CD4-positive, alpha-beta T cell treated with Interferon gamma for 1 hour (primary cell): ENCODE measurements at places on chromosomes 16 and 17.
A peak's percentile ranks its signal among the peaks of the same experiment; 100 is the strongest.

- no peak for DNase-seq
These were observed 212.6 kb downstream of the RBFOX1 start for GRCh38 chr16:7545251-7545650.

DNA sequence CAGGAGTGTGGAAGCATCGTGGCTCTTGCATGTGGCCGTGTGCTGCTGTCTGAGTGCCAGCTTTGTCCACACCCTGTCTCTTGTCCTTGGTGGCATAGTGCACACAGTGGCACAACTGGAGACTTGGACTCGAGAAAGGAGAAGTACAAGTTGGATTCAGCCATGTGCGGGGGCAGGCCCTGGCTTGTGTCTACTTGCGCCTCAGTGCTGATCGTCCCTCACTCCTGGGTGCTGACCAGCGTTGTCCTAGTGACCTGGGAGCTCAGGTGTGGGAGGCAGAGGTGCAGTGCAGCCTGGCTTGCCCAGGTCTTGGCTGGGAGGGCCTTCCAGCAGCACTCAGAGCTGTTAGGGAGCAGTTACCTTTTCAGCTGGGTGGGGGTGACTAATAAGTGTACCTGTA, 20.6 kb downstream of the MPRIP start:
- DNase-seq: no peak

DNA sequence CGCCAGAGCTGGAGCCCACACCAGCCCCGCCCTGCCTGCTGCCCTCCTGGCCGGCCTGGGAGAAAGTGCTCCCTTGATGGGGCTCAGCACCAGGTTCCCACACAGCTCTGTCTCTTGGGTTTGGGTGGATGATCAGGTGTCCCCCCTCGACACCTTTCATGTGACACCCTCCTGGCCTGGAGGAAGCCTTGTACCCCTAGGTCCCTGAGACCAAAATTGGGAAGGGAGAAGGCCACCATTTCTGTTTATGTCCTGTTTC, 19.4 kb upstream of the PLLP start:
- no peak for DNase-seq

DNA sequence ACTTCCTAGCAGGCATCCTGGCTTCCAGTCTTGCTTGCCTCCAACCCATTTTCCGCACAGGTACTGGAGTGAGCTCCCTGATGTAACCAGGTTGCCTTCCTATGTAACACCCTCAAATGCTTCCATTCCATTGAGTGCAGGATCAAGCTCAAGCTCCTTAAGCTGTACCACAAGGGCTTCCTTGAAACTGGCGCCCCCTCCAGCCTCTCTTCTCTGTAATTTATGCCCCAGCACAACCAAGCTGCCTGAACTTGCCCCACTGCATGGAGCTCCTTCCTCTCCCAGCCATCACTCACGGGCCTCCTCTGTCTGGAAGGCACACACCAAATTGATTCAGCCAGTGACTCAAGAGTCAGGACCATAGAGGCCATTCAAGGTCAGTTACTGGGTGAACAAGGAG, 234.8 kb upstream of the RPL38 start:
- DNase-seq: no peak

GRCh38 chr17:45873728-45874127, 20.6 kb upstream of the MAPT start:
- DNase-seq: no peak

DNA sequence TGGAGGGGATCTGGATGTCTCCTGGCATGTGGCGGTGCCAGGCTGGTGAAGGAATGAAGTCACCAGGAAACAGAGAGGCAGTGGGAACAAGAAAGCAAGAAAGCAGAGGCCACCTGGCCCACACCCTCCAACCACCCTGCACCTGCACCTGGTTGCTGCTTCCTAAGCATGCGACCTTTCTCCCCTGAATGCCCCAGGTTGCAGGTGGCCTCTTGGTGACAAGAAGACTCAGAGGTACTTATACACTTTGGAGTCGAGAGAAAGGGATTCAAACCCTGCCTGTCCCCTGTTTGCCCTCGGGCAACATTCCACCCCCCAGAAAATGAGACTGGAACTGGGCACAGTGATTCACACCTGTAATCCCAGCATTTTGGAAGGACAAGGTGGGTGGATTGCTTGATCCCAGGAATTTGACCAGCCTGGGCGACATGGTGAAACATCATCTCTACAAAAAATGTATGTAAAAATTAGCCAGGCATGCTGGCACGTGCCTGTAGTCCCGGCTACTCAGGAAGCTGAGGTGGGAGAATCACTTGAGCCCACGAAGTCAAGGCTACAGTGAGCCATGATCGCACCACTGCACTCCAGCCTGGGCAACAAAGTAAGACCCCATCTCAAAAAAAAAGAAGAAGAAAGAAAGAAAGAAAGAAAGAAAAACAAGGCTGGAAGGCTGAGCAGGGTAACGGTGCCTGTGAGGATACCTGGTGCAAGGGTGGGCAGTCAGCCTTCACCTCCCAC, 34.6 kb upstream of the TNRC6C start:
- no peak for DNase-seq

- no peak for DNase-seq
These were observed 571 bp downstream of the CAVIN1 start for GRCh38 chr17:42422412-42422957.

DNA sequence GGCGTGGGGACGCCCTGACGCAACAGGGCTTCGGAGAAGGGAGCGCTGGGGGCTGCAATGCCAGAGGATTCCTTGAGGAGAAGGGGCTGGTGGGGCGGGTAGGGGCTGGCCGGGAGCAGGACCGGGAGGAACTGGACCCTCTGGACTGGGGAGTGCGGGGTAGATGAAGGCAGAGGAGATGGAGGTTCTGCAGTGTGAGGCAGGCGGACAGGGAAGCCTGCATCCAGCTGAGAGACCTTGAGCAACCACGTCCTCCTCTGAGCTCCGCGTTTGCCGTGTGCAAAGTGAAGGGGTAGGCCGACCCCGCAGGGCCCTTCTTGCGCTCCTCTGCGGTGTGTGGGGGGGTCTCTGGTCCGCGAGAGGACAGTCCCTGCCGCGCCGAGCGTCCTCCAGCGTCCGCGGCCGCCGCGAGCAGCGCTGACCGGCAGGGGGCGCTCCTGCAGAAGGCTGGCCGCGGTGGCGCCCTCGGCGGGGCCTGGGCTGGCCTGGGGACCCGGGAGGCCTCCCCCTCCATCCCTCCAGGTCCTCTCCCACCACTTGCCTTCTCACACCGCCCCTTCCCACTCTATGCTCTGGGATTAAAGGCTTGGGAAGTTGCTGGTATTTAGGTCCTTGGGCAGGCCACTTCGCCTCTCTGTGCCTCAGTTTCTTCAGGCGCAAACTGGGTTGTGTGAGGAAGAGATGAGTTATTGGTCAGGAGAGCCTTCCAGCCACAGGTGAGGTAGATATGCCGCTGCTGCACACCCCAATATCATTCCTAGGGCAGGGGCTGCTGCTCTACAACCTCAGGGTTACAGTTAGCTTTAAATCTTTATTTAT, 9.6 kb upstream of the WNT9B start:
- DNase-seq: no peak

DNA sequence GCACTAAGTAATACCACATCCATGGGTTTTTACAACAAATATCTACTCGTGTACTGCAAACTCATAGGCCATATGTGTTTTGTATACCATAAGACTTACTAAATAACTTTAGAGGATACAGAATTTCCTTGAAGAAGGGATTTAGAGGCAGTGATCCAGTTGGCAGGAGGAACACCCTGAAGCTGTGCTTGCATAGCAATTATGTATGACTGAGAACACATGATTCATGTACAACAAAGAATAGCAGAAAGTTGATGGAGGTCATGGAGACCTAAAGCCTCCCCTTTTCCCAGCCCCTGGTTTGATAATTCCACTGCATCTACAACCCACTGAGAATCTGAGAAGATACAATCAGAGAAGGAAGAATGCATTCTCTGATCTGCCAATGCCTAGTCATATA, 83.8 kb upstream of the PMFBP1 start:
- no peak for DNase-seq

DNA sequence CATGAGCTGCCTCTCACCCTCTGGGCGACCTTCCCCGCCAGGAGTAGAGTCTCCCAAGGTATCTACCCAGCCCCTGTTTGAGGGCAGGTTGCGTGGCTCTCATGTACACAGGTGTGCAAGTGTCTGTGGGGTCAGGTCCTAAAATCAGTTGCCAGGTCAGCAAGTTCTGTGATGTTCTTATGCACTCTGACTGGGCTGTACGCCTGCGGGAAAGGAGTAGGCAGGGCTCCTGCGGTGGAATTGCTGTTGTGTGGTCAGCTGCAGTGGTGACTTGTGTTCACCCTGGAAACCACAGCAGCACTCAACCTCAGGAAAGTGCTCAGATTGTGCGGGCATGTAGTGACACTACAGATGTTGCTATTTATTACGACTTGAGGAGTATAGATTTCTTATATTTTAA, 19.4 kb downstream of the NARF start:
- DNase-seq: no peak

DNA sequence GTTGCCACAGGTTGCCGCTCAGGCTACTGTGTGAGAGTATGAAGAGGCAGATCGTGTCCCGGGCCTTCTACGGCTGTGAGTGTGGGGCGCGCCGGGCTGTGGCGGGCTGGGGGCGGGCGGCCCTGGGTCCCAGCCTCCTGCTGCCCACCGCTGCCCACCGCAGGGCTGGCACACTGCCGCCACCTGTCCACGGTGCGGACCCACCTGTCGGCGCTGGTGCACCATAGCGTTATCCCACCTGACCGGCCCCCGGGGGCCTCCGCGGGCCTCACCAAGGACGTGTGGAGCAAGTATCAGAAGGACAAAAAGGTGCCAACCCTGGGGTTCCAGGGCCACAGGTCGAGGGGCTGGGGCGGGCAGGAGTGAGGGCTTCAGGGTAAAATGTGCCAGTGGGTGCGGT, 28.7 kb downstream of the MNT start:
- no peak for DNase-seq

GRCh38 chr17:50212121-50212843, 10.9 kb upstream of the COL1A1 start:
- DNase-seq: no peak

DNA sequence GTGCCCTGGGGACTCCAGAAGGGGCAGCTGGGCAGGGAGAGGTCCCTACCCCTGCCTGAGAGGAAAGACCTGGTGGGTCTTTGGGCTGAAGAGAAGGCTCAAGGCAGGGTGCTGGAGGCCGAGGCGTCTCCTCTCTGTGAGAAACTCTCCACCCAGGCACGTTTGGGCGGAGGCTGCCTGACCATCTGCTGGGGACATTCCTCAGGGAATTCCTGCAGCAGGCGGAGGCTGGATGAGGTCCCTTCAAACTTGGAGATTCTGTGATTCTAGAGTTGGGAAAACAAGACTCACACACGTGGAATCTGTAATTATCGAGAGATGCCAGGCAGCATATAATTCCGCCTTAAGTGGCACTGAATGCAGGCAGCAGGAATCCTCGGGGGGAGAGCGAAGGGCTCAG, 21.1 kb upstream of the PHF12 start:
- no peak for DNase-seq

GRCh38 chr17:83053739-83054451, 25.5 kb upstream of the METRNL start:
- DNase-seq: peak; percentile 76

GRCh38 chr16:88920618-88921590, 54.4 kb upstream of the PABPN1L start:
- peak; percentile 39 for DNase-seq

GRCh38 chr17:72927146-72927545, 165.3 kb downstream of the SLC39A11 start:
- no peak for DNase-seq

- no peak for DNase-seq
These were observed 85.7 kb downstream of the NCOR1 start for GRCh38 chr17:16129441-16130205.

DNA sequence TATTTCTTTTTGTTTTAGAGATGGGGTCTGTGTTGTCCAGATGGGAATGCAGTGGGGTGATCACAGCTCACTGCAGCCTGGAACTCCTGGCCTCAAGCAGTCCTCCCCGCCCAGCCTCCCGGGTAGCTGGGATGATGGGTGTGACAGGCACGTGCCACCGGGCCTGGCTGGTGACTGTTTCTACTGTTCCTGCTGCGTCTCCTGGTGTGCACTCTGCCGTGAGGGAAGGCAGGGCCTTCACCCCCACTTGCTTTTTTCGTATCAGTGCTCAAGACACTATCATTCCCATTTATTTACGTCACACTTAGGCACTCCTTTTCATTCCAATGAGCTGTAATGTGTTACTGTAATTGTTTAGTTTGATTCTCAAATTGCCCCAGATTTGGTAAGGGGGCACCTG, 25.3 kb upstream of the PVALEF start:
- no peak for DNase-seq

DNA sequence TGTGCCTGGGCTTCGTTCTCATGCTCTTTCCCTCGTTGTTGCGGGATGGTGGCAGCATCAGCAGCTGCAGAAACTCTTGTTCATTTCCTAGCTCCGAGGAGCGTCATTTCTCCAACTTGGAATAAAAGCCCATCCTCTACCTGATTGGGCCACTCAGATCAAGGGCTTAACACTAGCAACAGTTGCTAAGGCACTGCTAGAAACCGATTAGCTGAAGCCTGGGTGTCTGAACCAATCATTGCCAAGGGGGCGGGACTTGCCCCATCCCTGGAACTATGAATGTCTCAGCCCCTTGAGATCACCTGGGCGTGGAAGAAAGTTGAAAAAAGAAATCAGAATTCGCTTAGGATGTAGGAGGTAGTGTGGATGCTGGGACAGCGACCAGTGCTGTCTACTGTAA, 145.3 kb downstream of the FOXL1 start:
- no peak for DNase-seq

DNA sequence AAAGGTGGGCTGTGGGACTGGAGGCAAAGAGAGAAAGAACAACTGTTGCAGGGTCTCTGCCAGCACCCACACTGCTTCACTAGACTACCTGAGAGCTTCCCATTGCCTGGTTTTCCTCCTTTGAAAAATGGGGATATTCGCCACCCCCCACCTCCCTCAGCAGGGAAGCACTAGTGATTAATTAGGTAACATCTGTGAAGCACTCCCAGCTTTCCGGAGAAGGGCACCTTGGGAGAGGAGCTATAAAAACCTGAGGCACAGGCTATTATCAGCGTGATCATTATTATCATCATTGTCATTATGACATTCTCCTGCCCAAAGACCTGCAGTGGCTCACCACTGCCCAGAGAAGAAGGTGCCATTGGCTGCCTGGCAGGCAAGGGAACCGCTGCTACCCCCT, 83.5 kb downstream of the XYLT1 start:
- no peak for DNase-seq

GRCh38 chr17:37446027-37446426, 39.3 kb downstream of the TADA2A start:
- no peak for DNase-seq

- no peak for DNase-seq
These were observed 146.1 kb upstream of the HSBP1 start for GRCh38 chr16:83661656-83662055.
